ENCODE measurements at places on chromosomes 13 and 19. TPM values are rescaled to one million over a fixed set of nuclear protein-coding genes. Genes with fewer than 3 reads are reported as not detected.

JSRP1 gene
- not detected for total RNA-seq

DNA sequence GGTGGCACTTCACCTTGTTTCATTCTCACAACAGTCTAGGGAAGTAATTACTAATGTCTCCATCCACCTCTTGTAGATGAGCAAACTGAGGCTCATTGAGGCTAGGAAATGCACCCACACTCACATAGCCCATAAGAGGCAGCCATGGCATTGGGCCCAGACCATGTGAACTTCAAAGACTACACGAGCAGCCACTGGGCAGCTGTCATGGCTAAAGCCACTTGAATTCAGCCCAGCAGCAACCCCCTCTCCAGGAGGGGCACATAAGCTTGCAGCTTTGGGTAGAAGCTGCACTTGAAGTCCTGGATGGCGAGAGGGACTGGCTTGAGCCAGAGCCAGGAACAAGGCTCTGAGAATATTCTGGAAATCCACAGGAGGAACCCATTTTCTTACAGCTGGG is 13.4 kb downstream of the ALOX5AP start:
- no peak for DNase-seq

DNA sequence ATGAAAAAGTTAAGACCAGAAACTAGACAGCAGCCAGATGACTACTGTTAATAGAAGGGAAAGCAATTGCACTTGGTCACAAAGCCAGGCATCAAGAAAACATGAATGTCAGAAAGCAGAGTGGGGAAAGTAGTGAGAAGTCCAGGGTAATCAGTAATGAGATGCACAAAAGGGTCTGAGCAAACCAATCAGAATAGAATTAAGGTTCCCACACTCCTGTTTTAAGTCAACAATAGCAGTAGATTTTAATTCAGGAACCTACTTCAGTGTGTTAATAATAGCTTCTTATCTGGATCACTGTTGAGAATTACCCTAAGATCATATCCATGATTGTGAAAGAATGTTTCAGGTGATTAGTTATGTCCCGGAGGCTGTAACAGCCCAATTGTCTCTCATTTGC is 72.6 kb upstream of the KLF5 start:
- no peak for DNase-seq

DNA sequence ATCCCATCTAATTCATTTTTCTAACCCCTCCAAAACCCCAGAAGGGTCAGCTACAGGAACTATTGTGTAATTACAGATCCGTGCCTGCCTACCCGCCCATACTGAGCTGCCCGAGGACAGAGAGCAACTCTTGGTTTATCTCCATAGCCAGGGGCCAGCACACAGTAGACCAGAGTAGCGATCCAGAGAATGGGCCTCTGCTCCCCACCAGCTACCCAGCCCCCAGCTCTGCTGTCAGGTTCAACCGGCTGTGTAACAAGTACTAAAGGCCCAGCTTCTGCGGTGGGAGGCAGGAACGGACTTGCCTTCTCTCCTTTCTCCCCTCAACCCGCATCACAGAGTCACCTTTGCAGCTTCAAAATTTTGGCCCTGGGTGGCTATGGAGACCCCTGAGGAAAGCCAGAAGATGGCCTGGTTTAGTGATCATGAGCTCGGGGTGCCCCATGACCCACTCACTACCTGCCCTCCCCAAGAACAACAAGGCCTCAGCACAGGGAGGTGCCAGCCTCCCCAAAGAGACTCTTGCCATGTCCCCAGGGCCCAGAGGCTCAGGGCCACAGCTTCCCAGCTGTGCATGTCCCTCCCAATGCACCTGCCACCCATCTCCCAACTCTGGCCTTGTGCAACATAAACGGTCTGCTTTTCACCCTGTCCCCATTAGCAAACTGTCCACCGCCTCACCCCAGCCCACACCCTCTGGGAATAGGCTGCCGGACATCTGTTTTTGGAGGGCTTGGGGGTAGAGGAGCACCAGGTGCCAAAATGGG is 5.7 kb downstream of the CALM3 start:
- no peak for DNase-seq

GRCh38 chr13:53137779-53138178 is 109.2 kb downstream of the OLFM4 start:
- peak; percentile 81 for DNase-seq

ALDH16A1 gene
- total RNA-seq: 13.9 TPM

- peak; percentile 69 for DNase-seq
These were observed 10.2 kb downstream of the SNRPD2 start for GRCh38 chr19:45681391-45682015.

- no peak for DNase-seq
These were observed 107.7 kb downstream of the COL4A1 start for GRCh38 chr13:110199046-110199831.

- no peak for DNase-seq
These were observed 6.3 kb downstream of the LYPD4 start for GRCh38 chr19:41837981-41838708.

DNA sequence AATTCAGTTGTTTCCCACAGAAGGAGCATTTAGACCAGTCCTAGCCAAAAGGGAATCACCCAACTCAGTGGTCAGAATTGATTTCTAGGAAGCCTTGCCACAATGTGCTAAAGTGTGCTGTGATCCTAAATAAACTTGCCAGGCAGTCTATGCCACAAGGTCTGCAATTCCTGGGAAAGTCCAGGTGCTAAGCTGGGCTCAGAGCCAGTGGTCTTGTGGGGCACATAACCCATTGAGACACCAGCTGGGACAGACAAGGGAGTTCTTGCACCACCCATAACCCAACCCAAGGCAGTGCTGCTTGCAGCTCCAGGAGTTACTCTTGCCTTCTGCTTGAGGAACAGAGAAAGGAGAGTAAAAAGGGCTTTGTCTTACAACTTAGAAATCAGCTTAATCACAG is 489.5 kb upstream of the SPRY2 start:
- DNase-seq: no peak

- DNase-seq: no peak
These were observed 14.9 kb downstream of the ONECUT3 start for GRCh38 chr19:1768248-1768647.

DNA sequence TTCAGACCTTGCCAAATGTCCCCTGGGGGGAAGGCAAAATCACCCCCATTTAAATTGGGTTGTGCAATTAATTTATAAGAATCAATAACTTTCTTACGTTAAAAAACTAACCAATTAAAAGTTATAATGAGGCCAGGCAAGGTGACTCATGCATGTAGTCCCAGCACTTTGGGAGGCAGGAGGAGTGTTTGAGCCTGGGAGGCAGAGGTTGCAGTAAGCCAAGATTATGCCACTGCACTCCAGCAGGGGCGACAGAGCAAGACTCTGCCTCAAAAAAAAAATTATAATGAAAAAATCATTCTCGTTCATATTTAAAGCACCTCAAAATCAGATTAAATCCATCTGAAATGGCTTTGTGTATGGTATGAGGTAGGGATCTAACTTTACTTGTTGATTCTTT is 18.4 kb upstream of the SIGLEC14 start:
- peak; percentile 4 for DNase-seq

ZNF615 gene
- 15.7 TPM for total RNA-seq

DNA sequence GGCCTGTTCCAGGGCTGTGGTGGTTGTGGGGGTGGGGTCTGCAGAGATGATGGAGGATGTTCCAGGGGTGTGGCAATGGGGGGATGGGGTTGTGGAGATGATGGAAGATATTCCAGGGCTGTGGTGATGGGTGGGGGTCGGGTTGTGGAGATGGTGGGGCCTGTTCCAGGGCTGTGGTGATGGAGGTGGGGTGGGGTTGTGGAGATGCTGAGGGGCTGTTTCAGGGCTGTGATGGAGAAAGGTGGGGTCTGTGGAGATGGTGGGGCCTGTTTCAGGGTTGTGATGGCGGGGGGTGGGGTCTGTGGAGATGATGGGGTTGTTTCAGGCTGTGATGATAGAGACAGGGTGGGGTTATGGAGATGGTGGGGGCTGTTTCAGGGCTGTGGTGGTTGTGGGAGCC is 62.0 kb downstream of the TEX29 start:
- DNase-seq: no peak

DNA sequence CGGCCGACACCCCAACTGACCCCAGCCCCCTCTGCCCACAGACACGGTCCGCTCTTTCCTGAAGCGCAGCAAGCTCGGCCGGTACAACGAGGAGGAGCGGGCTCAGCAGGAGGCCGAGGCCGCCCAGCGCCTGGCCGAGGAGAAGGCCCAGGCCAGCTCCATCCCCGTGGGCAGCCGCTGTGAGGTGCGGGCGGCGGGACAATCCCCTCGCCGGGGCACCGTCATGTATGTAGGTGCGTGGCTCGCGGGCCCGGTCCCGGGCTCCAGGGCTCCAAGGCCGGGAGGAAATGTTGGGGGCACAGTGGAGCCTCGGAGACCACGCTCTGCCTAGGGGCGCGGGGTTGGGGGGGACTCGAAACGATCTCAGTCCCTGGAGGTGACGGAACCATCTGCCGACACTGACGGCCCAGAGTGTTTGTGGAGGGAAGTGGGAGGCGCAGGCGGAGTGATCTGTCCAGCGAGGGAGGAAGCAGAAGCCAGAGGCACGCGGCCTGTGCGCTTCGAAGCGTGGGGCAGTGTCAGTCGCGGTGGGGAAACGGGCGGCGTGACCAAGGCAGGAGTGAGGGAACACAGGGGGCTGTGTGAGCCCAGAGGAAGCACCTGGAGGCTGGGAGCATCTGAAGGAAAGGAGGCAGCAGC is 6.3 kb downstream of the TBCB start:
- no peak for DNase-seq

GRCh38 chr19:42961119-42961518 is 24.1 kb upstream of the PSG7 start:
- DNase-seq: no peak
